ENCODE measurements at places on chromosomes 5 and 9.

GRCh38 chr5:159021901-159022556 is 77.7 kb downstream of the EBF1 start:
- peak; percentile 86 for DNase-seq

DNA sequence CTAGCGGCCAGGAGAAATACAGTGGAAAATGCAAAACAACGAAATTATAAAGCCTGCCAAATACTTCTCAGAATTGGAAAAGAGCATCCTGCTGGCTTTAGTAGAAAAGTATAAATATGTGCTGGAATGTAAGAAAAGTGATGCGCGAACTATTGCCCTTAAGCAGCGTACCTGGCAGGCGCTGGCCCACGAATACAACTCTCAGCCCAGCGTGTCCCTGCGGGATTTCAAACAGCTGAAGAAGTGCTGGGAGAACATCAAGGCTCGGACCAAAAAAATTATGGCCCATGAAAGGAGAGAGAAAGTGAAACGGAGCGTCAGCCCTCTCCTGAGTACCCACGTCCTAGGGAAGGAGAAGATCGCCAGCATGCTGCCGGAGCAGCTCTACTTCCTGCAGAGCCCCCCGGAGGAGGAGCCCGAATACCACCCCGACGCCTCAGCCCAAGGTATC is 15.0 kb downstream of the MSANTD3 start:
- DNase-seq = no peak

- no peak for DNase-seq
These were observed 3.0 kb downstream of the SLC12A7 start for GRCh38 chr5:1108865-1109174.

DNA sequence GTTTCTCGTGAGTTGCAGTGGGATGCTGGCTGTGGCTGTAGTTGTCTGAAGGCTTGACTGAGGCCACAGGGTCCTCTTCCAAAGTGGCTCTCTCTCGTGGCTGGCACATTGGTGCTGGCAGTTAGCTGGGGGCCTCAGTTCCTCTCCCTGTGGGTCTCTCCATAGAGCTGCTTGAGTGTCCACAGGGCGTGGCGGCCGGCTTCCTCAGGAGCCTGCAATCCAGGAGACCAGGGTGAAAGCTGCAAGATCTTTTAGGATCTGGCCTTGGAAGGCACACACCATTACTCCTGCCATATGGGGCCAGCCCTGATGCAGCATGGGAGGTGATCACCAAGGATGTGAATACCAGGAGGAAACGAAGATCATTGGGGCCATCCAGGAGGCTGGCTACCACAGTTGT is 41.1 kb downstream of the ANKRD33B start:
- no peak for DNase-seq

DNA sequence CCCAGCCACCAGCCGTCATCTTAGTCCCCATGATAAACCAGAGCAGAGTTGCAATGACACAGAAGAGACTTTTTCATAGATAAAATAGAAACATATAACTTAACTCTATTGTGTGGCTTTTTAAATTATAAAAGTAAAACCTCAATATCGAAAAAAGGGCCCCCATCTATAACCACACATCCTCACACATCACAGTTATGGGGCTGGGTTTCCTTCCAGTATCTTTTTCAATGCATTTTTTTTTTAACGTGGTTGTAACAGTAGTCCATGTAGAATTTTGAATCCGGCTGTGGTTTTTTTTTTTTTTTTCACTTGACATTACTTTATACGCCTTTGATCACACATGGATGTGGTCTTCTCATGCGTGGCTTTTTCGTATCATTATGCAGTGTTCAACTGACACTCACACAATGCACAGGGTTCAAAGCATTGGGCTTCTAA is 77.4 kb downstream of the CFAP77 start:
- DNase-seq = no peak

GRCh38 chr5:153187503-153187902 is 303.0 kb upstream of the GRIA1 start:
- DNase-seq = no peak

DNA sequence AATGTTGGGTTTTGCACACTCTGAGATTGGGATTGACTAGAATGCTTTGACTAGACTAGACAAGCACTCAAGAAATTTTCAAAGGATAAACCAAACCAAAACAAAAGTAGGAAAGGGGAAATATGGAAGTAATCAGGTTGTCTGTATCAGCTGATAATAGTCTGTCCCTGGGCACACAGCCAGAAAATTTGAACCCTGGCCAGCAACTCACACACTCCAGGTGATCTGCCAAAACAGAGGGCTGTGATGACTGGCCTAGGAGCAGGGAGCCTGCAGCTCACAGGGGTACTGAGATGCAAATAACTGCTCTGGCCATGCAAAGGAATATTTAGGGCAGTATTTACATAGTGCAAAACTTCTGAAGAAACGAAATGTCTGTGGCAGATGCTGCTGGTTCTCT is 112.3 kb upstream of the SMIM23 start:
- no peak for DNase-seq

DNA sequence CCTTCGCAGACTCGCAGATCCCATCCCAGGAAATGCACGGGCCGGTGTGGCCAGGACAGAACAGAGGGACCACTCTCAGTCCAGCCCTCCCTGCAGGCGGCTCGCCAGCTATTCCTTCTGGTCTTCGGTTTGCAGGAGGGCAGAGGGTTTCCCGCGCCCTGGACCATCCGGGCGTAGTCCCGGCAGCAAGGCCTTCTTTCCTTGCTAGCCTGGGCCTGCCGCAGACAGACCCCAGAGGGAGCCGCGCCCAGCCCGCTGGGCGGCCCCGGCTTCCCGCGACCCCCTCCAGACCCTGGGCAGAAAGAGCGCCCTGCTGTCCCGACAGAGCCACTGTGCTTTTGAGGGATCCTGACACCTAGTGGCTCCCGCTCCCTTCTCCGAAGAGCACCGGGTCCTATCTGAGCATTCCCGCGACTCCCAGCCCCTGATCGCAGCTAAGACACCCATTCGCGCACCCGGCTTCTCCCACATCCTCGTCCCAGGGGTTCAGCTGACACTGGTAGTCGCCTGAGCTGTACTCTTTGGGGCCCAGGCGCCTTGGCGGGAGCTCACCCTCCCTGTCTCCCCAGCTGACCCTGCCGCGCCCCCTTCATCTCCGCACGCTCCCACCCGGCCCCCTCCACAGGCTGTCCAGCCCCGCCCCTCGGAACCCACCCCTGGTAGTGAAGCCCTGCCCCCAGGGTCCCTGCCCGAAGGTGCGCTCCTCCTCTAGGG is 1.1 kb downstream of the CFAP90 start:
- DNase-seq = no peak

DNA sequence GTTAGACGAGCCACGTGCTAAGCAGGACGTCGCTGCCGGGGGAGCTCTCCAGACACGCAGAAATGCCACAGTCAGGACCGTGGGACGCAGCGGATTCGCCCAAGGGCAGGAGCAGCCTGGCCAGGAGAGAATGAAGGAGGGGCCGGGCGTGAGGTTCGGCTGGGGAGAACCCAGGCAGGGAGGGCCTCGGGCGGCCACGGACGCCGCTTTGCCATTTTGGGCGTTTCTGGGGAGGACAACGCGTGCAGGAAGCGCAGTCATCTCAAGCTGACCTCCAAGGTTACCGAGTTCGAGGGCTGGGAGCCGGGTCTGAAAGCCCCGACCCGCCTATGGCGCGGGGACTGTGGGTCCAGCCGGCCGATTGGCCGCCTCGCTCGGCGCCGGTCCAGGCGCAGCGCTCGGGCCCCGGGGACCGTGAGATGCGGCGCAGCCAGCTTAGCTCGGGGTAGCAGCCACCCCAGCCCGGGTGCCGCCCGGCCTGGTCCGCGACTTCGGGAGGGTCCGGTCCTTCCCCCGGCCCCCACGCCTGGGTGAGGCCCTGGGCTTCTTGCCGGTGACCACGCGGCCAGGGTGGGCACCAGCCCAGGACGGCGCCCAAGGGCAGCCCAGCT is 760 bp upstream of the MAN1B1 start:
- peak; percentile 62 for DNase-seq

- DNase-seq = no peak
These were observed 454.2 kb upstream of the CLINT1 start for GRCh38 chr5:158313027-158313732.

DNA sequence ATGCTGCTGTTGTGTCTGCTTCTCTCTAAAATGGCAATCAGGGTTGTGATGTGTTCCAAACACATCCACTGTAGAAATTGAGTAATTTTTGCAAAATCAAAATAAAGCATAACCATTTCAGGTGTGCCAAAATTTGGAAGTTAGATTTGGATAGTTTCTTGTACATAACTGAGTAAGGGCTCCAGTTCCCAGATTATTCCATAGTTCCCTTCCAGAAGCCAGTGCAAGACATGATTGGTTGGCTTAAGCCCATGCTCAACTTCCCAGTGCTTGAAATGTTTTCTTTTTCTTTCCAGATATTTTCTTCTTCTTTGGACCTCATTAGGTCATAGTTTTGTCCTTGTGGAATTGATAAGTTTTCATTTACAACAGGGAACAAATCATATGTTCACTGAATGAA is 64.2 kb downstream of the SNCAIP start:
- DNase-seq = no peak

- DNase-seq = no peak
These were observed 69.9 kb downstream of the INSYN2B start for GRCh38 chr5:169910393-169910792.

All from AG20443 (cell line).